AML-193 (cell line): ENCODE measurements at places on chromosomes 7 and 10.

DNA sequence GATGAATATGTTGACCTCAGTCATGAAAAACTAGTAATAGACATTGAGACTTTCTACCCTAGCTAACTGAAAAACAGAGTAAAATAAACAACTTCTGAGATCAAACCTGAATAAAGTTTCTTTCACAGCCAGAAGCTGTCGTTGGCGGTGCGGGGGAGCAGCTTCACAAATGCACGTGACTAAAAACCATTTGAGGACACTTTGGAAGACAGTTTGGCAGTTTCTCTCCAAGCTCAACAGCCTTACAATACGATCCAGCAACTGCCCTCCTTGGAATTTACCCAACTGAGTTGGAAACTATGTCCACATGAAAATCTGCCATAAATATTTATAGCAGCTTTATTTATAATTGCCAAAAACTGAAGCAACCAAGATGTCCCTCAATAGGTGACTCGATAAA lies 63.1 kb downstream of the CYTH3 start:
- no peak for DNase-seq

GRCh38 chr7:9124320-9124719 lies 690.9 kb downstream of the NXPH1 start:
- no peak for DNase-seq

DNA sequence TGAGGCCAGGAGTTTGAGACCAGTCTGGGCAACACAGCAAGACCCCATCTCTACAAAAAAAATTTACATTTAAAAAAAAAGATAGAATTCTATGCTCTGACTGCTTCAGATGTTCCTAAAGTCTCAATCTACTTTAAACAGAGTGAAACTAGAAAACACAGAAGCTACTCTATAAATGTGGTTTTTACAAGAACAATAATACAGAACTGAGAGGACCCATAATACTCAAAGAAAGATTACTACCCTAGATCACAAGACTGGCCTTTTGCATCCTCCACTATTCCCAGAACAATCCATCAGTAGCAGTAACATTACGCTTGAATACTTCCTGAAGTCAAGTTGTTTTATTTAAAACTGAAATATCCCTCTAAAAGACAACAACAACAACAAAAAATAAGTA lies 119.4 kb downstream of the ZFAND4 start:
- DNase-seq, result no peak

DNA sequence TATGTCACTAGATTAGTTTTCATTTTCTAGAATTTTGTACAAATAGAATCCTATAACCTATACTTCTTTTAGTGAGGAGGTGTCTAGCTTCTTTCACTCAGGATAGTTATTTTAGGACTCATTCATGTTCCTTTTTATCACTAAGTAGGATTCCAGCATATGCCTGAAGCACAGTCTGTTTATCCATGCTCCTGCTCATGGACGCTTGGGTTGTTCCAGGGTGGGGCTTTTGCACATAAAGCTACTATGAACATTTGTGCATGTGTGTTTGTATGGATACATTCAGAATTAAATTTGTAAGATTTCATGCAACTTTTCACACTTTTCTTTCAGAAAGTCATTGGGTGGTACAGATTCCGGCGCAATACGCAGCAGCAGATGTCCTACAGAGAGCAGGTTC lies 24.6 kb downstream of the ABRAXAS2 start:
- no peak for DNase-seq

- DNase-seq, result no peak
Observed at GRCh38 chr10:62450912-62451610, 76.9 kb downstream of the ZNF365 start.

DNA sequence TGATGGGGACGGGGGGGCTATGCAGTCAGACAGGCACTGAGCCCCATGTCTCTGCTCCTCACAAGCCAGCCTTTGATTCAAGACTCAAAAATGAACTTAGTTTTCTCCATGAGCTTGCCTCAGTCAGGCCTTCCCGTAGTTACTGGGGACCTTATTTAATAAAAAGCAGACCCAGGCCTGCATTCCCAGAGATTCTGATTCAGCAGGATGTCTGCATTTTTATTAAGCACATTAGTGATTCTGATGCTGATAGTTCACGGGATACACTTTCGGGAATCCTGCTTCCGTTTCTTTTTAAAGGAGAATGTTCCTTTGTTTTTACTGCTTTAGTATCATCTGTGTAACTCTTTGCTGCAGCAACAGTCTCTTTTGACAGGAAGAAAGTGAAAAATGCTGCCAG lies 28.3 kb upstream of the PLPP4 start:
- DNase-seq, result no peak

DNA sequence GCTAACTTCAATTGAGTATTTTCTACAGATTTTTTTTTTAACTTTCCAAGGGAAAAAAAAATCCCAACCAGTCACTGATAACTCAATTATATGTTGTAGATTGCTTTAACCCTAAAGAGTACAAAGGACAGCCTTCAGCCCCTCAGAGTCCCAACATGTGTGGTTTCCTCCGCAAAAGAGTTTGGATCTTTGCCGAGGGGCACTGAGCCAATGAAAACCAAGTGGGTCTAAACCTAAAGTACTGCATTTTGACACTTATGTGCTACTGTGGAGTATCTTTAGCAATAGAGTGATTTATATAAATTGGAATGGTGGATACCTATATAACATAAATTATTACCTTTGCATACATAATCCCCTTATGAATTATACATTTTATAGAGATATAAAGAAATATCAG lies 91.5 kb downstream of the SEMA3D start:
- no peak for DNase-seq

DNA sequence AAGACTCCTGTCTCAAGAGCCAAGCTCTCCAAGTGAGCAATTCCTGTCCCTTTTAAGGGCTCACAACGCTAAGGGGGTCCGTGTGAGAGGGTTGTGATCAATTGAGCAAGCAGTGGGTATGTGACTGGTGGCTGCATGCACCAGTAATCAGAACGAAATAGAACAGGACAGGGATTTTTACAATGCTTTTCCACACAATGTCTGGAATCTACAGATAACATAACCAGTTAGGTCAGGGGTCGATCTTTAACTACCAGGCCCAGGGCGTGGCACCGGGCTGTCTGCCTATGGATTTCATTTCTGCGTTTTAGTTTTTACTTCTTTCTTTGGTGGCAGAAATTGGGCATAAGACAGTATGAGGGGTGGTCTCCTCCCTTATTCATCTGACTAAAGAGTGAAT lies 54.9 kb upstream of the SP4 start:
- no peak for DNase-seq
